ENCODE measurements at places on chromosomes 6 and 20.

DNA sequence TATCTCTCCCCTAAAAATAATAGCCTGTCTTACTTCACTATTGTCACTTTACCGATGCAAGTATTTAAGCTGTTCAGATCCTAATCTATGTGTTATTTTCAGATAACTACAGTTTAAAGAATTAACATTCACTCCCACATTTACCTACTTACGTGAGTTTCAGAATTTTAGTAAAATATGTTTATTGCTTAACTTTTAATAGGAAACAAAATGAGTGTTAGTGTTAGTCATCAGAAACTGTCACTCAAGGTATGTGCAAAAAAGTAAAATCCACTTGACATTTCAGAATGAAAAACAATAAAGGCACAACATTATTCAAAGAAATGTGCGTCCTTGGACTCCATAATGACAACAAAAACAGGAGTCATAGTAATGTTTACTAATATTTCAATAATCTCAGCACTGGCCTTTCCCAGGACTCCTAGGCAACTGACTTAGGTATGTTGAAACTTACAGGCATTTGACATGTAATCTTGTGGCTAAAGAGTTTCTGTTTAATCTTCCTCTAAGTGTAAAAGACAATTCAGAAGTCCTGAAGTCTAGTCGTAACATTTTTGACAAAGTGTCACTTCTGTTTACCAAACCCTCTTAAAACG is 4.5 kb downstream of the ATXN1 start:
- no peak for DNase-seq

- DNase-seq: no peak
Measured at GRCh38 chr6:88916615-88917208, 46.7 kb downstream of the RNGTT start.

DNA sequence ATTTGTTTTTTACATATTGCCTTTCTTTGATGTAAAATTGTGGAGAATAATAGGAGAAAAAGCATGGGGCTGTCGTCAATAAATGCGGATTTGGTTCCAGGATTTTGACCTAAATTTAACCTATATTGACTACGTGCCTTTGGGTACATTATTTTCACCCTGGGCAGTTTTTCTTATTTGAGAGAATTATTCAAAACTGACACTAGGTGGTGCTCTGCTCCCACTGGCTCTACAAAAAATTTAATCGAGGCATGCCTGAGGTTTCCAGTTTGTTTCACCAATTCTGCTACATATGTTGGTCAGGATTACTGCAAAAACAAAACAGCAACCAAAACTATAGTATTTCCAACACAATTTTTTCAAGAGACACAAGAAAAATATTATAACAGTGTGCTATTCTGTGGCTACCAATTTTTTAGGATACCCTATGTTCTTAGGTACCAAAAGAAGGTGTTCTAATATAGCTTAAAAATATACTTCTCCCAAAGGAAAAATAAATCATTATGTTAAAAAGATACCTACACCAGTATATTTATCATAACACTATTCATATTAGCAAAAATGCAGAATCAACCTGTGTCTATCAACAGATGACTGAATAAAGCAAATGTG is 48.6 kb upstream of the FABP7 start:
- no peak for DNase-seq

DNA sequence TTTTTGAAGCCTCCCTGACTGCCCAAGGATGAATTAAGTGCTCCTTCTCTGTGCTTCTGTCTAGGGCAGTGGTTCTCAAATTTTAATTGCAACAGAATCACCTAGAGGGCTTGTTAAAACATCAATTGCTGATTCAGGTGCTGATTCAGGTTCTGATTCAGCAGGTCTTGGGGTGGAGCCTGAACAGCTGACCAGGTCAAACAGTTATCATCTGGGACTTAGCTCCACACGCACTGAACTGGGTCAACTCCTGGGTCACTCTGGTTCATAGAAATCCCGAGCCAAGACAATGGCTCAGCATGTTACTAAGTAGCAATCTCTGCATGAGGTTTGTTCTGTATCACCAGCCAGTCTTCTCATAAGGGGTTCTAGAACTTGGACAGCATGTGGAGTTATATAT is 192.3 kb downstream of the GJA1 start:
- DNase-seq: no peak

DNA sequence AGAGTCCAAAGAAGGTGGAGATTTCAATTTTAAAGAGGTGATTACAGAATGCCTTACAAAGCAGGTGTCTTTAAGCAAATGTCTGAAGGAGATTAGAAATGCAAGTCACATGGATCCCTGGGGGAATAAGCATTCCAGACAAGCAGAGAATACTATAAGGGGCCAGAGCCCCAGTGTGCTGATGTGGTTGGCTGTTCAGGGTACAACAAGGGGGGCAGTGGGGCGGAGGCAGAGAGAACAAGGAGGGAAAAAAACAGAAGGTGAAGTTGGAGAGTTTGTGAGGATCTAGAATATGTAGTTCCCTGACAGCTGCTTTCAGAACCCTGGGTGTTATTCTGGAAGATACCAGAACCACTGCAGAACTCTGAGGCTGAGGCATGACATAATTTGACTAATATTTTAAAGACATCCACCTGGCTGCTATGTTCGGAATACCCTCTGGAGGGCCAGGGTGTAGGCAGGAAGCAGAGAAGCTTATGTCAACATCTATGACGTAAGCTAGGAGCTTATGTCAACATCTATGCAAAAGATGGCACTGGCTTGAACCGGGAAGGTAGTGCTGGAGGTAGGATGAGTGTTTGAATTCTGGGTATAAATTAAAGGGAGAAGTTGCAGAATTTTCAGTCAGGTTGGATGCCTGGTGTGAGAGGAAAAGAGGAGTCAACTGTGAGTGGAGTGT is 276.3 kb upstream of the AGPAT4 start:
- DNase-seq: no peak

GRCh38 chr20:52062452-52063209 is 128.9 kb downstream of the ZFP64 start:
- DNase-seq: no peak

DNA sequence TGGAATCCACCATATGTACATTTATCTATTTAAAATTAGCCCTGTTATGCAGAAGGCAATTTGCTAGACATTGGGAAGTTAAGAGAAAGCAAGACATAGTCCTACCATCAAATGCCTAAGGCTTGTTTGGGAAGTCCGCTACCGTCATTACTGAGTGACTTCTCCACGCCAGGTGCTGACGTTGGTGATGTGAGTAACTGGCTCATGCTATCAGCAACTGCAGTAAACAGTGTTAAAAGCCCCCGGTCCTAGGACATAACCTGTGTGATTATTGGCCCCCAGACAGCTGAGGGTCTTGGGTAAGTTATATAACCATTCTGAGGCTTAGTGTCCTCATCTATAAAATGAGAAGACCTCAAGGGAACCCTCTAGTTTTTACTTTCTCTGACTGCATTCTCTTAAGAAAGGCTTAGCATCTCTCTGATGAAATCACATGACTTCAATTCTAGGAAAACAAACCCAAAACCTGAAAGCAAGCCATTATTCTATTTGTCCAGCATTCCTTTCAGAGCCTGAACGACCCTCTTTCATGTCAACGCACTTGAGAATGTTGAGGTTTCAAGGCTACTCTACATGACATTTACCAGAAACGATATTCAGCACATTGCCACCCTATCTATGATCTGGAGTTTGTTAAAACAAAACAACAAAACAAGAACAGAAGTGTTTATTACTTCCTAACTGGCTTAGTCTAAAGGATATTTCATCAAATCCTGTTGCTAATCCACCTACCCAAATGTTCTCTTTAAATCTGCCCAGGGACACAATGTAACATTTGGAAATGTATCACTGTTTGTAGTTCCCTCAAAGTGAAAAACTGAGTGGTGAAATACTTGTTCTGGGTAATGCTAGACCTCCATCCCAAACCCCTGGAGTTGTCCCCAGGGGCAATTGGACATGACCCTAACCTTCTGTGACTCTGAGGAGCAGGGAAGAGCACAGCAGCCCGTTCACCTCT is 133.8 kb downstream of the BTBD3 start:
- DNase-seq: no peak

DNA sequence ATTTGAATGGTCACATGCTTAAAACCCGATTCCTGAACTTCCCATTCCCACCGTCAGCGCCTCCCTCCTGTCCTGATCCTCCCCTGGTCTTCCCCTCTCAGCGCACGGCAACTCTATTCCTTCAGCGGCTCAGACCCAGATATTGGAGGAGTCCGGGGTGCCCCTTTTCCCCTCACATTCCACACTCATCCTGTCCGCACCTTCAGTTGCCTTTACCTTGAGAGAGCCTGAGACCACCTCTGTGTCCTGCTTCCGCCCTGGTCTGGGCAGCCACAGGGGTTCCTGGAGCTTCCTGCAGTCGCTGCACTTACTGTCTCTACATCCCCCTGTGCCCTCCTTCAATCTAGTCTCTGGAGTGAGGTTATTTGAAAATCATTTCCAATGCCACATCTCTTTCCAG is 193.4 kb downstream of the BCAS1 start:
- DNase-seq: no peak

DNA sequence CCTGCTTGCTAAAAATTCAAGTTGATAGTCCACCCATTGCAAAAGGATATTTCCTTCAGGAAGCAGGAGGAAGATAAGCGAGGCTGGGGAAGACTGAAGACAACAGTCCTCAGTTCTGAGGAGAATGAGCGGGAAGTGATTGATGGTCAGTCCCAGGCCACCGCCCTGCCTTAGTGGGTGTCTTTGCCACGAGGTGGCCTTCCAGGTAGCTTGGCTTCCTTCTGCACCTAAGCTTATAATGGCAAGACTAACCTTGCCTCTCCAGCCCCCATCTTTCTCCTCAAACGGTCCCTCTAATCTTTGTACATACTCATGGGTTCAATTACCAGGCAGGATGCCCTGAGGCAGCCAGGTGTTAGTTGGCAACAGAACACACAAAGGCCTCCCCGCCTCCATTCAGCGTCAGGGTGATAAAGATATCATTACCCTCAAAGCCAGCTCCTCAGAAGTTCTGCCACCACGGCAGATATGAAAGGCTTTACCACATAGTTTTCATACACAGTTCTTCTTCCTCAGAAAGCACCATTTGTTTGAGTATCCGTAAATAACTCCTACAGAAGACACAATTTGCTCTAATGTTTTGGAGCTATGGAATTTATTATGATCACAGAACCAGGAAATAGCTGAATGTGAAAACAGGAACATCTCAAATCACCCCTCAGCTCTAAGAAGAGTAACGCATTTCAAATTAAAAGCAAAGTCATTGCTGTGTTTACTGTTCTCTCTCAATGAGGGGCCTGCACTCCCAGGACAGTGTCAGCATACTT is 249.4 kb downstream of the ATXN1 start:
- no peak for DNase-seq

DNA sequence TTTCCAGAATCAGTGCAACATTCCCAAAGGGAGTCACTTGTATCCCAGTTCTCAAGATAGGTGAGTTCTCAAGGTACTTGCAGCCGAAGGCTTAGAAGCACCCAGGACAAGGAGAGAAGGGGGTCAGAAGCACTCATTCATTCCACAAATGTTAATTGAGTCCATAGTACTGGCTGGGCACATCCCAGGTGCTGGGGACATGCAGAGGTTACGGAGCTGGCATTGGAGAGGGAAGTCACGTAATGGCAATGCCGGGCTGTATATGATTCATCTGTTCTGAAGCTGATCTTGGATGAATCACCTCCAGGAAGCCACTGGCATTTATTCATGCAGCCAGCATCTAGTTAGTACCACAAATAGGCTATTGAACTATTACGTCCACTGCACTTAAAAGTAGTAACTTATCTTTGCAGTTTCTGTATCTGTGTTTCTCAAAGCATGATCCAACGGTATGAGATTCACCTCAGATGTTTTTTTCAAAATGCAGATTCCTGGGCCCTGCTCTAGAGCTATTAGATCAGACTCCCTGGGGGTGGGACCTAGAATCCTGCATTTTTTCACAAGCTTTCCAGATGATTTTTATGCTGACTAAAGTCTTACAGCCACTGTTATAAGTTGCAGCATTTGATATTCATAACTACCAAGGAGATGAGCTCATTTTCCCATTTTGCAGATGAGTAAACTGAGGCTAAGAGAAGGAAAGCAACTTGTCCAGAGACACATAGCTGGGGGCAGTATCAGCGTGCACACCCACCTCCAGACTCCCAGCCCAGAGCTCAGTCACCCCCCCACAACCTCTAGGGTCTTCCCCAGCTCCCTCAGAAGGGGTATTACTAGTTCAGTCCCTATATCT is 44.1 kb upstream of the ID1 start:
- no peak for DNase-seq

DNA sequence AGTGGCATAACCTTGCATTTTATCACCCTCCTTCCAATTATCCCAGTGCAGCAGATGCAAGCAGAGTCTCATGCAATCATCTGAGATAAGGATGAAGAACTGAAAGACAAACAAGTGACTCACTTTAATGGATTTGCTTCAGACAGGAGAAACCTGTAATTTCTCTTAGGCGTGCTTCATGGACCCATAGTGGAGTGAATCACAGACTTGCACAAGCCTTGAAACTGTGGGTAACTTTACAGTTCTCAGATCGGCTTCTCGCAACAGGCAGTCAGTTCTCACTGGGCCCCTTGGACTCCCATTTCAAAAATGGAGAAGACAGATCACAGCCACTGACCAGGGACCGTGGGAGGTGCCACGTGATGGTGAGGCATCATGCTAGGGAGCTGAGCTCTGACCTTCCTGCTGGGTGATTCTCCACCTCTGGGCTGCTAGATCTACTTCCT is at the start of gene ADGRF4:
ADGRF4 (plus strand) TSS at position 239 of the 446 bp plus-strand sequence. CDS start 8,666 bp downstream, outside the sequence.
- DNase-seq: no peak

GRCh38 chr6:99119109-99120031 is 171.6 kb upstream of the FBXL4 start:
- peak; percentile 1 for DNase-seq

- no peak for DNase-seq
Measured at GRCh38 chr6:33117811-33118277, 42.1 kb downstream of the HLA-DPB1 start.

DNA sequence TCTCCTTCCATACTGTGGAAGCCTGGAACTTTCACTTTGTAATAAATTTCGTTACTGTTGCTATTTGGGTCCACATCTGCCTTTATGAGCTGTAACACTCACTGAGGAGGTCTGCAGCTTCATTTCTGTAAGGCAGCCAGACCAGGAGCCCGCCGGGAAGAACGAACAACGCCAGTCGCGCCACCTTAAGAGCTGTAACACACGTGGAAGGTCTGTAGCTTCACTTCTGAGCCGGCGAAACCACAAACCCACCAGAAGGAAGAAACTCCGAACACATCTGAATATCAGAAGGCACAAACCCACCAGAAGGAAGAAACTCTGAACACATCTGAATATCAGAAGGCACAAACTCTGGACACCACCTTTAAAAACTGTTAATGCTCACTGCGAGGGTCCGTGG is 589.9 kb upstream of the SLC35B3 start:
- peak; percentile 1 for DNase-seq

DNA sequence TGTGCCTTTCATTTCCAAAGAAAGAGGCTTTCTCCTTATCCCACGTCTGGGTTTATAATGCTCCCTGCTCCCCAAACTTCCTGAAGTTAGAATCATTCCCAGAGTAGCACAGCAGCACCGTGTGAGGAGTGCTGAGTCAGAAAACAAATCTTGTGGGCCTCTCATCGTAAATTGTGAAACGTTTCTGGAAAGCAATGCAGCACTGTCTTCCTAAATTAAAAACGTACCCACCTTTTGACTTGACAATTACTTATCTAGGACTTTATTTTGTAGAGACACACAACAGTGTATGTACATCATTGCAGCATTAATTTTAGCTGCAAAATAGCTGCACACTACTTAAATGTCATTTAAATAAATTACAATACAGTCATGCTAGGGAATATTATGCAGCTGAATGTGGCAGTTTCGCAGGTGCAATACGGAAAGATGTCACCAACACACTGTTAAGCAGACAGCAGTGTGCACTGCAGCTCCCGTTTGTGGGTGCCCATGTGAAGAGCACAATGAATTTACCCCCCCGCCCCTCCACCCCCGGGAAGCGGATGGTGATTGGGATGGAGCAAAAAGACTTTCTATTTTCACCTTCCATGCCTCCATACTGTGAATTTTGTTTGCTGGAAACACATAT is 30.8 kb downstream of the RRBP1 start:
- DNase-seq: no peak

- no peak for DNase-seq
Measured at GRCh38 chr20:6637160-6637579, 130.3 kb upstream of the BMP2 start.

All from activated naive CD8-positive, alpha-beta T cell treated with anti-CD3 and anti-CD28 coated beads for 36 hours (primary cell).